Activated CD4-positive, alpha-beta T cell treated with anti-CD3 and anti-CD28 coated beads, Interleukin-2, amount 10 ng/mL, durations not matched to agents 24 days and 14 days (primary cell): ENCODE measurements at places on chromosomes 3 and 15. TPM values are rescaled to one million over a fixed set of nuclear protein-coding genes. Genes with fewer than 3 reads are reported as not detected.

Gene P2RY1
- total RNA-seq = 0.77 and 0.92 TPM in 2 replicates

DNA sequence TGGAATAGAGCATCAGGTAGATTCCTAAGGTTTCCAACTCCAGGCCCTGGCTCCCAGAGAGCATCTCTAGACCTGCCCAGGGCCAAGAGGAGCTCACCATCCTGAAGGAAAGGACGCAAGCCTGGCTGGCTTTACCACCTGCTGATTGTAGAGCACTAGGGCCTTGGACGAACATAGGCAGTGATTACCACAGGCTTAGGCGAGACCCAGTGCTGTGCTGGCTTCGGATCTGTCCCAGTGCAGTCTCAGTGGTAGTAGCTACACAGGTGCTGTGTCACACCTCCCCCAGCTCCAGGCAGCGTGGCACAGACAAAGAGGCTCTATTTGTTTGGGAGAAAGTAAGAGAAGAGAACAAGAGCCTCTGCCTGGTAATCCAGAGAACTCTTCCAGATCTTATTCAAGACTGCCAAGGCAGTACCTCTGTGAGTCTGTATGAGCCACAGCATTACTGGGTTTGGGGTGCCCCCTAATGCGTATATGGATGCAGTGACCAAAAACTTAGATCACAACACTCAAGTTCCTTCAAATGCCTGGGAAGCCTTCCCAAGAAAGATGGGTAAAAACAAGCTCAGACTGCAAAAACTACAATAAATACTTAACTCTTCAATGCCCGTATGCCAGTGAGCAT is 25.4 kb downstream of the ISG20 start:
- peaks cover 10% of the 10 kb centered on the region for H3K36me3 ChIP-seq
- H3K27ac ChIP-seq = peak overlapping the region; percentile 26
- DNase-seq = peak; percentile 83
- no peak overlapping the region for H3K4me3 ChIP-seq

Gene ELP6
- total RNA-seq = 45.9 and 49.7 TPM in 2 replicates

DNA sequence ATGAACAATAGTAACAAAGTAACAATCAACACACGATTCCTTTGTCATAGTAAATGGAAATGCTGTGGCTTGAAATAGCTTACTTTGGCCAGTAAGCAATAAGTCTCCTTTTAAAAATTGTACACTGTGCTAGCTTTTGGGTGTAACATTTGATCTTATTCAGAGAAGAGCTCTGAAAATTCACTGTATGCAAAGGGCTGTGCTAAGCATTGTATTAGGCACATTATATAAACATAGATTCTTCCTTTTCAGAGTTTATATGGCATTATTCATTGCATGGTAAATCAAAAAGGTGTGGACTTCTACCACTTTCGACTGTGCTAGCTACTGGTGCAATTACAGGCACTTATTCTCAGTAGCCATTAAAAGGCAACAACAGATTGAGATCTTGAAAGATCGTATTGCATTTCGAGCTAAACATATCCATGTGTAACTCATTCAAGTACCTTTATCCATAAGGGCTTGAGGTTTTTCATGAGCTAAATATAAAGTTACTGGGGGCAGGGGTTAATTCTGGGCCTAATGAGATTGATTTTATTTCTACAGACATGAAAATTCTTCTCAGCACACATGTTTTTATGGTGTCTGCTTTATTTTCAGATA is 246.8 kb downstream of the NR1D2 start:
- no peak overlapping the region for H3K4me3 ChIP-seq
- H3K36me3 ChIP-seq = no peaks in the 10 kb centered on the region
- no peak overlapping the region for H3K27ac ChIP-seq
- no peaks in the 10 kb centered on the region for H3K4me1 ChIP-seq

Gene GOLGA6B
- not detected in 2 replicates for total RNA-seq

- no peak overlapping the region for H3K4me3 ChIP-seq
- H3K27me3 ChIP-seq = no peaks in the 10 kb centered on the region
- no peak overlapping the region for H3K27ac ChIP-seq
- DNase-seq = no peak
- no peaks in the 10 kb centered on the region for H3K36me3 ChIP-seq
Measured at GRCh38 chr15:29034593-29035335, 149.0 kb downstream of the APBA2 start.

DNA sequence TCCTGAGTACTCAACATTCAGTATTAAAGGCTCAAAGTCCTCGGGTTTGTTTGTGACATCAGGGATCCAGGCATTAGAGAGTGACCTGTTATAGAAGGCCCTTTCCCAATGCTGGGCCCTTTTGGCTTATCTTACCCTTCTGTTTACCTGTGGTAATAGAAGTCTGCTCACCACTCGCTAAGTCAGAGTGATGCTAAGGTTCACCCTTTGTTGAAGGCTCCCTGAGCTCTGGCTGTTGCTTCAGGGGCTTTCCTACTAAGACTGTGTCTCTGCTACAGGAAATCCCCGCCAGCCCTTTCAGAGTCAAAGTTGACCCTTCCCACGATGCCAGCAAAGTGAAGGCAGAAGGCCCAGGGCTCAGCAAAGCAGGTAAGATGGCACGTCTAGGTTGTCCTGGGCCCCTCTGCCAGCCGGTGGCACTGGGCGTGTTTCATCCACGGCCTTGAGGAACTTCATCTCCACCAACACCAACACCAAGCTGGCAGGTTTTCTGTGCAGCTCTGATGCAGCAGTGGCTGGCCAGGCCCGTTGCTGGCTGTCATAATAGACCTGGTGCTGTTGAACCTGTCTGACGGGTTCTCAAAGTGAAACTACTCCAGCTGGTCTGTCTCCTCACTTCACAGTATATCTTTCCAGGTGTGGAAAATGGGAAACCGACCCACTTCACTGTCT is 99.1 kb downstream of the DNASE1L3 start:
- H3K36me3 ChIP-seq = peaks cover 32% of the 10 kb centered on the region
- H3K4me1 ChIP-seq = peaks cover 18% of the 10 kb centered on the region
- DNase-seq = no peak
- H3K27me3 ChIP-seq = no peaks in the 10 kb centered on the region
- H3K4me3 ChIP-seq = no peak overlapping the region
- H3K27ac ChIP-seq = no peak overlapping the region

Gene CACNA1D
- total RNA-seq = 0.62 and 0.77 TPM in 2 replicates

DNA sequence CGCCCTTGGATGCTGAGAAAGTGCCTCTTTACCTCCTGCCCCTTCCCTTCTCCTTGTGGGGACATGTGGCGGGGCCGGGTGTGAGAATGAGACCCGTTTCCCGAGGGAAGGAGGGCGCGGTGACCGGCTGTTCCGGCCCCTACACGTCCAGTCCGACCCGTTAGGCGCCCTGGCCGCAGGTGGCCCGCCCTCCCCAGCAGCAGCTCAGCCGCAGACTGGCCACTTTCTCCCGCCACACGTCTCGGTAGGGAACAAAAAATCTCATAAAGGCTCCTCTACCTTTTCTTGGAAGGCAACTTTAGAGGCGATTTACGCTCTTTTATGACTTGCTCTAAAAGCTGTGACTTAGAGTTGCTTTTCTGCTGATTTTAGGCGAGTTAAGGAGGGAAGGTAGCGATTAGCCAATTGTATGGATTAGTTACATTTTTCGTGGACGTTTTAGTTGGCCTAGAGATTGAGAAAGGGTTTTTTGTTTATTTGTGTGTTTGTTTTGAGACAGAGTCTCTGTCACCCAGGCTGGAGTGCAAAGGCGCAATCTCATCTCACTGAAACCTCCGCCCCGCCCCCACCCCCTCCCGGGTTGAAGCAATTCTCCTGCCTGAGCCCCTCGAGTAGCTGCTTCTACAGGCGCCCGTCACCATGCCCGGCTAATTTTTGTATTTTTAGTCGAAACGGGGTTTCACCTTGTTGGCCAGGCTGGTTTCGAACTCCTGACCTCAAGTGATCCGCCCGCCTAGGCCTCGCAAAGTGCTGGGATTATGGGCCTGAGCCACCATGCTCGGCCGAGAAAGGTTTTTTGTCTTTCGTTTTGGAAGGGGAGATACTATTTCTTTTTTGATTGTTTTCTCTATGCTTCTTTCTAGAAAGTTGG is 8.3 kb upstream of the PGPEP1L start:
- no peak overlapping the region for H3K27ac ChIP-seq
- H3K4me1 ChIP-seq = peaks cover 4% of the 10 kb centered on the region
- H3K27me3 ChIP-seq = peaks cover 21% of the 10 kb centered on the region
- H3K36me3 ChIP-seq = no peaks in the 10 kb centered on the region
